Lung (tissue), 17 donors: ENCODE measurements at places on chromosomes 2 and 18. TPM values are rescaled to one million over a fixed set of nuclear protein-coding genes. Genes with fewer than 3 reads are reported as not detected.
A peak's percentile ranks its signal among the peaks of the same experiment; 100 is the strongest.

The SCYGR7 gene
- not detected for total RNA-seq

The LRP2 gene
- total RNA-seq = 25.8 TPM

DNA sequence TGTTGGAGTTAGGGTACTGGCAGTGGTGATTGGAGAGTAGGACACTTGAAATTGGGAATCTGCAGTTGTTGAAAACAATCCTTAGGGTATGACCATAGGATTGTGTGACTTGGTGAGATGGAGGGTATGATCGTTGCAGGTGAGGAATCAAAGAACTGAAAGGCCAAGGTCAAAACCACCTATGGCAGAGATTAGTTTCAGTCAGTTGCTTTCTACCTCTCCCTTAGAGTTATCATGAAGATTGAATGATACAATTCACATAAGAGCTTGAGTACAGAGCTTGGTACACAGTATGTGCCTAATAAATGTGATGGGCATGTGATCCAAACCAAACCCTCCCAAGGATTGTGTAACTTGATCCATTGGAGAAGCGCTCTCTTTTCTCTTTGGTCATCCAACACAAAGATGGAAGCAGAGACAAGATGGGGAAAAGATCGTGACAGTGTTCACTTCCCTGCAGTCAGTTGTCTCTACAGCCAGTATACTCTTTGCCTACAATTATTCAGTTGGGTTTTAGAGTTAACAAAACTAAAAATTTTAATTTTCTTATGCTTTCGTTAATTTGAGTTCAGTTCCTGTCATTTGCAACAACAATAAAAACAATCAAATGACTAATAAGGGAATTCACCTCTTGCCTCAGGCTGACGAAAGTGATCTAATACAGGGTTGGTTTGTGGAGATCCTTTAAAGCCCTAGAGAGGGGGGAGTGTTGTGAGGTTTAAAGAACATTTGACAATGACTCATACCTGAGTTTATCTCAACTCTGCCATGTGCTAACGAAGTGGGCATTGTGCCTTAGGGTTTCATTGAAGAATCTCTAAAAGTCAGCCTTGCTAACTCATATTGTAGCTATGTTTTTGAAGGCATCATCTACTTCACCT, 14.8 kb upstream of the SMAD2 start:
- no peak for DNase-seq

The ADNP2 gene
- 15.3 TPM for total RNA-seq

DNA sequence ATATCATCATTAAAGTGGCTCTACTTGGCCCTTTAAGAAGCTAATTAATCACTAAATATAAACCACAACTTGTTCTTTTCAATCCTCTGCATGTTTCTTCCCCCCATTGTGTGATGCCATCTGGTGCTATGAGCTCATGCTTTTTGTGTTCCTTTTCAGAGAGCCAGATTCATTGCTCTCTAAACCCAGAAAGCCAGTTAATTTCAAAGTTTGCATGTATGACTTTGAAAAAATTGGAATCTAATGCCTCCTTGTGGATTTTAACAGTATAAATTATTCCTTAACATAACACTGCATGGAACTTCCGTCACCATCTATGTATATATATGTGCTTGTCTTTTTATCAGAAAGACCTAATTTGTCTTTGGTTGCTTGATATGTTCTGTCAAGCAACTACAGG, 31.1 kb downstream of the TMEM178A start:
- peak; percentile 86 for DNase-seq

- DNase-seq = no peak
These were observed 158.9 kb downstream of the DPP4 start for GRCh38 chr2:161915121-161915520.

GRCh38 chr2:100009743-100010142, 132.6 kb downstream of the AFF3 start:
- DNase-seq = no peak

The CFC1B gene
- total RNA-seq = 0.18 TPM

The SP9 gene
- total RNA-seq = not detected
